Epithelial cell of proximal tubule (primary cell): ENCODE measurements at places on chromosomes 6 and 20. TPM values are rescaled to one million over a fixed set of nuclear protein-coding genes. Genes with fewer than 3 reads are reported as not detected.

Gene ANGPT4
- total RNA-seq: not detected in 2 replicates

Gene CLIC5
- 0.58 and 5.2 TPM in 2 replicates for total RNA-seq

Gene OR2B6
- not detected in 2 replicates for total RNA-seq

Gene TRIM31
- not detected in 2 replicates for total RNA-seq

Gene OR12D3
- not detected in 2 replicates for total RNA-seq

Gene PRIM2
- 21.0 and 40.7 TPM in 2 replicates for total RNA-seq

Gene LGSN
- total RNA-seq: not detected in 2 replicates

Gene HCRTR2
- not detected in 2 replicates for total RNA-seq

Gene WFDC10B
- total RNA-seq: not detected in 2 replicates

Gene DEFB119
- not detected in 2 replicates for total RNA-seq

Gene FOXA2
- not detected in 2 replicates for total RNA-seq

Gene SCUBE3
- total RNA-seq: 0.51 and 1.2 TPM in 2 replicates

Gene SLX4IP
- 2.2 and 2.6 TPM in 2 replicates for total RNA-seq

Gene TRAPPC3L
- total RNA-seq: not detected in 2 replicates

Gene ZNF165
- 4.3 and 4.4 TPM in 2 replicates for total RNA-seq

Gene EEF1A2
- total RNA-seq: 1.2 and 20.0 TPM in 2 replicates

Gene CLVS2
- not detected in 2 replicates for total RNA-seq

Gene SLC52A3
- 0.46 and 1.7 TPM in 2 replicates for total RNA-seq

Gene RAB32
- 94.8 and 152 TPM in 2 replicates for total RNA-seq

Gene BTBD3
- total RNA-seq: 22.4 and 35.1 TPM in 2 replicates

Gene EDN1
- 16.3 and 21.0 TPM in 2 replicates for total RNA-seq

Gene SOX12
- 7.9 and 10.1 TPM in 2 replicates for total RNA-seq

Gene PI3
- total RNA-seq: not detected in 2 replicates

Gene CST1
- not detected in 2 replicates for total RNA-seq

Gene TSHZ2
- total RNA-seq: 0.06 TPM in 1 of 2 replicates, not detected in the other

Gene OPRM1
- total RNA-seq: not detected in 2 replicates

Gene C20orf96
- total RNA-seq: 1.7 and 3.9 TPM in 2 replicates

Gene PRRC2A
- 81.2 and 93.0 TPM in 2 replicates for total RNA-seq
